ENCODE measurements at places on chromosomes 6 and 20.

DNA sequence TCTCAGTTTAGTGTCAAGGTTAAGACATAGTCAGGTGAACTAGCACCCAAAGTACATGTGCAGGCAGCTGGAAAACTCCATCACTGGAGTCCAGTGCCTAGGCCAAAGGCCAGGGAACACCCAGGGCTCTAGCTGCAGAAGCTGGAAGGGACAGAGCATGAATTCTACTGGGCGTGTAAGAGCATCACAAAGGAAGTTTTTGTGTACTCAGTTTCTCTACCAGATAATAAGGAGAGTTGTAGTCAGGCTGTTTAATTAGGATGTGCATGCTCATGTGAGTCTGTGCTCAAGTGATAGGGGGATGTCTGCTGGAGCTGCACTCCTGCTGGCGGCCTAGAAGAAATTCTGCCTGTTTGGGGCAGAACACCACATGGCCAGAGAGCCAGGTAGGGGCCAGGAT is 8.1 kb downstream of the L3MBTL1 start:
- DNase-seq = no peak

DNA sequence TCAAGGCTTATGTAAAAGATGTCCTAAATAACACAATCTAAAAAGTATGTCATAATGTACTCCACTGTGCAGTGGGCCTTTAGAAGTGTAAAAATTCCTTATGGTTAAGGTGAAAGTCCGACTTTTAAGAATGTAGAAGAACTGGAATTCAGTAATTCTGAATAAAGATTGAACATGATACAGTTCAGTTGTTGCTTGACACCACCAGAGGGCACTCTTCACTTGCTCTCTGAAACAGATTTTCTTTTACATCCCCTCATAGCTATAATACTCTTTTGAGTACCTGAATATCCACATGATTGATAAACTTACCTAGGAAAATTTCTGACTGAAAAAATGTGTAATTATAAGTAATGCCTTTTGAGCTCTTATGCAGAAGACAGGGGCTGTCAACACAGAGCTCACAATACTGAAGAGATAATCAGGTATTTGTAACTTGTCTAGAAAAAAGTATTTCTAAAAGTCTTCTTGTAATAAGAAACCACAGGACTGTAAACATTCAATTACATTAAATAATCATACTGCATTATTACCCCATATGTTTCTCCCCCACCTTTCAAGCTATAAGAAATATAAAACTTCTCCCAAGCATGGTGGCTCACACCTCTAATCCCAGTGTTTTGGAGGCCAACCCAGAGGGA is 92.1 kb downstream of the POPDC3 start:
- DNase-seq = peak; percentile 54

GRCh38 chr6:142335415-142335814 is 33.6 kb downstream of the ADGRG6 start:
- no peak for DNase-seq

DNA sequence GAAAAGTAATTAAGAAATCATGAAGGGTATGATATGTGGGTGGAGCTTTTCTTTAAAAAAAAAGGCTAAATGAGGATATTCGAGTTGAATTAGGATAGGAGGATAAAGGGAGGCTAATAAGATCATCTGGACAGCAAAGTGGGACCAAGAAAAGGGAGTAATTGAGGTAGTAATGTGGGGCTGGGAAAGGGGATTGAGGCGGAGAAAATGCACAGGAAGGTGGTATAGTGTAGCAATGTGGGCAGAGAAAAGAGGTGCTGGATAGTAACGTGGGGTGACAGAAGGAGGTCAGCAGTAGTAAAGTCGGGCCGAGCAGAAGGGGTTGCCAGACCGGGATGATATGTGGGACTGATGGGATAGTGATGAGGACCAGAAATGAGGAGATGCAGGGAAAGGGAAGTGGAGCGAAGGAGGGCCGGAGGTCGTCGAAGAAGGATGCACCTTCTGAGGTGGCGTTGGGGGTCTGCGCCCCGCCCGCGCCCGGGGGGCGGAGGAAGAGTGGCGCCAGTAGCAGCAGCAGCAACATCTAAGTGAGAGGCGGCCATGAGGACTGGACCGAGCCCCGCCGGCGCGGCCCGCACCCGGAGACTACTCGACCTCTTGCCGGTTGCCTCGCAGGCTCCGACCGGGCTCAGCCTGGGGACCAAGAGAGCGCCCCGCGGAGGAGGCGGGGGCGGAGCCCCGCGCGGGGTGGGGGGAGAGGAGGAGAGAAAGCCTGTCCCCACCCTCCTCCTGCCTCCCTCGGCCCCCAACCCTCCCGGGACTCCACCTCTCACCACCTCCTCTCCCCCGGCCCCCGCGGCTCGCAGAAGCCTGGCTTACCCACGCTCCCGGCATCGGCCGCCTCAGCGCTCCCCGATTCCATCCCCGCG is 887 bp downstream of the GABBR1 start:
- DNase-seq = peak; percentile 82

DNA sequence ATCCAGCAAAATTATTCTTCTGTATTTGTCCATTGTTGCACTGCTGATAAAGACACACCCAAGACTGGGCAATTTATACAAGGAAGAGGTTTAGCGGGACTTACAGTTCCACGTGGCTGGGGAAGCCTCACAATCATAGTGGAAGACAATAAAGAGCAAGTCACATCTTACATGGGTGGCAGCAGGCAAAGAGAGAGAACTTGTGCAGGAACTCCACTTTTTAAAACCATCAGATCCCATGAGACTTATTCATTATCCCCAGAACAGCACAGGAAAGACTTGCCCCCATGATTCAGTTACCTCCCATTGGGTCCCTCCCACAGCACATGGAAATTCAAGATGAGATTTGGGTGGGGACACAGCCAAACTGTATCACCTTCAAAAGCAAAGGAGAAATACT is 286.5 kb upstream of the ECI2 start:
- no peak for DNase-seq

DNA sequence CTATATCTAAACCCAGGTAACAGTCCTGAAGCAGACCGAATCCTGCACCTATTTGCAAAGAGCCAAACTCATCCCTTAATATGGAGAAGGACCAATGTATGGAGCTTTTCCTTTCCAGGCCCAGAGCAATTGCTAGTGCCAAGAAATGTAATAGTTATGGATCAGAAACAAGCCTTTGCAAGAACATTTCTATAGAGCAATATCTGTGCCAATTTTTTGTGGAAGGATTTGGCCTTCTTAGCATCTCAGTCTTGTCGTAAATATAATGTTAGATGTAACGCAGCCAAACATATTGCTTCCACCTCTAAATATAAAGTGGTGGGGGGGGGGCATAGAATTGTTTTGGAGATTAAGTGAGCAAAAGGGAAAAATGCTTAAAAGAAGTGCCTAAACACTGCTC is 2.7 kb downstream of the KIAA0408 start:
- no peak for DNase-seq

- no peak for DNase-seq
Observed at GRCh38 chr20:11529047-11529446, 388.6 kb upstream of the BTBD3 start.

DNA sequence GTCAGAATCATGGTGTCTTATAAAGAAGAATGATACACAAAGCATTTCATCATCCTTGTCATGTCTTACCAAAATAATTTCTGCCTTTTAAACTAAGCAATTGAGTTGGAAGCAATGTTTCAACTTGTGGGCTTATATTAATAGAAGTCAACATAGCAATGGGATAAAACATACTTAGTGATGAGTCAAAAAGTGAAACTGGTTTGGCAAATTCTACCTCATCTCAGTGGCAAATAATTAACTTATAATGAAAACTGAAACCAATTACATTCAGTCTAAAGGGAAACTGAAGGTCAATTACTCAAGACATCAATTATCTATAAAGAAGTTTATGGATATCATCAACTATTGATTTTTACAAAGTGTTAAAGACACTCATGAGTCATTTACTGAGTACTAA is 463.8 kb downstream of the BMP2 start:
- no peak for DNase-seq

DNA sequence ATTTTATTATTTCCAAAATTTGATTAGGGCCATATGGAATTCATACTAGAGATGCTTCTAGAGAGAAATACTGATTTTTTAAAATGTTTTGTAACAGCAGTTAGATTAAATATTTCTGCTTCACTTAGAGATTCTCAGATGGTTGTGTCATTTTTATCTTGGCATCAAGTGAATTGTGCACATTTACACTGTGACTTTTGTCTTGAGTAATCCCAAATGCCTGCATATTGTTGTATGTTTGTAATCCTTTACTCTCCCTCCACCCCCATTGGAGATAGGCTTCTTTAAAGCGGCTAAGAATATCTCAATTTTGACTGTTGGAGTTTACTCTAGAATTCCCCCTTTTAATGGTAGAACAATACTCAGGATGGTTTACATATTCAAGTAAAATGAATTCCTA is 19.0 kb downstream of the STX16 start:
- DNase-seq = no peak
